ENCODE measurements at places on chromosomes 7 and 10.

DNA sequence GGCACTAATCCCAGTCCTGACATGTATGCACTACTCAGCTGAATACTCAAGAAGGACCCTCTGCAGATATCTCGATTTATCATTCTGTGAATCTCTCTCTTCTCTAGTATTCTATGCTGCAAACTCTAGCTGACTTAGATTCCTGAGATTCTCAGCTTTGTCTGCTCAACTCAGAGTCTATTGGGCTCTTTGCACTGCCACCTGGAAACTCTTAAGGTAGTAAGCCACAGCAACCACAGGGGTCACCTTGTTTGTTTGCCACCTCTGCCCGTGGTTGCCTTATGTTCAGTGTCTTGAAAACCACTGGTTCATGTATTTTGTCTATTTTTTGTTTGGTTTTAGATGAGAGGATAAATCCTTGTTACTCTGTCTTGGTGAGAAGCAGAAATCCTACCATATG, 72.9 kb downstream of the SP8 start:
- peak; percentile 4 for DNase-seq

DNA sequence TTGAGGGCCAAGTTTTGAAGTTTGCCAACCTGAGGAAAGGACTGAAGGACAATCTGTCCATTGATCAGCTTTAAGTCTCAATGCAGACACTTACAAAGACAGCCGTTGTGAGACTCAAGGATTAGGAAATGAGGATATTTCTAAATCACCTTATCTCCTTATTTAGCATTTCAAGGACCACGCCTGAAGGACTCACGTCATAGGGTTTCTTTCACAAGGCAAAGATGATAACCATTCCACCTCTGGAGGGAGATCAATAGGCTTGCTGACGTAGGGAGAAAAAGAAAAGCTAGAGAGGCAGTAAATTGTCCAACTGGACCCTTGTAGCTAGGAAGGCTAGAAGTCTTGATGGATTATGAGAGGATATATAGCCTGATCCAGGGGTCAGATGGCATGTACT, 3.3 kb upstream of the ASB4 start:
- no peak for DNase-seq

DNA sequence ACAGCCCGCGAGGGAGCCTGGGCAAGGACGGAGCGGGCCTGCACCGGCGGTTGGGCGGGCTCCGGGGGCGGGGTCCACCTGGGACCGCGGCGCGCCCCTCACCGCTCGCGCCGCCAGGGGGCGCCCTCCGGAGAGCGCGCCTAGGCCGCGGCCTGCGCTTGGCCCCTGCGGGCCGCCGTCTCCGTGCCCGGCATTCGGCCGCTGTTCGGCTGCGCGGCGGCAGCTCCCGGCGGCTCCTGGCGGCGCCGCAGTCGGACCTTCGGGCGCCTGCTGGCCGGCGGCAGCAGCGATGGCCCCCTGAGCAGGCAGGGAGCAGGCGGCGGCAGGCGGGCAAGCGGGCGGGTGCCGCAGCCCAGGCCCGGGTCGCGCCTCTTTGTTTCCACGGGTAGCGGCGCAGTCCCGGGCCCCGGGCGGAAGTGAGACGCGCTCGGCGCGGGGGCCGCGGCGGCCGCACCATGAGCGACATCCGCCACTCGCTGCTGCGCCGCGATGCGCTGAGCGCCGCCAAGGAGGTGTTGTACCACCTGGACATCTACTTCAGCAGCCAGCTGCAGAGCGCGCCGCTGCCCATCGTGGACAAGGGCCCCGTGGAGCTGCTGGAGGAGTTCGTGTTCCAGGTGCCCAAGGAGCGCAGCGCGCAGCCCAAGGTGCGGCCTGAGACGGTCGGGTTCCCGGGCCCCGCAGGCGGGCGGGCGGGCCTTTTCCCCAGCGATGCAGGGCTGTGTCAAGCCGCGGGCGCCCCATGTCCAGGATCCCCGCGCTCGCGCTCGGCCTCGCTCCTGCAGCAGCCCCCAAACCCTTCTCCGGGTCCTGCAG, at the start of gene INTS15:
TSS of gene INTS15 (plus strand) at position 193 of the 816 bp plus-strand sequence. CDS start at position 456, 263 bp downstream.
- peak; percentile 88 for DNase-seq

- DNase-seq: peak; percentile 68
These were observed 110.7 kb downstream of the RALA start for GRCh38 chr7:39733881-39734632.

GRCh38 chr10:74947781-74948401, 121.5 kb downstream of the KAT6B start:
- no peak for DNase-seq

DNA sequence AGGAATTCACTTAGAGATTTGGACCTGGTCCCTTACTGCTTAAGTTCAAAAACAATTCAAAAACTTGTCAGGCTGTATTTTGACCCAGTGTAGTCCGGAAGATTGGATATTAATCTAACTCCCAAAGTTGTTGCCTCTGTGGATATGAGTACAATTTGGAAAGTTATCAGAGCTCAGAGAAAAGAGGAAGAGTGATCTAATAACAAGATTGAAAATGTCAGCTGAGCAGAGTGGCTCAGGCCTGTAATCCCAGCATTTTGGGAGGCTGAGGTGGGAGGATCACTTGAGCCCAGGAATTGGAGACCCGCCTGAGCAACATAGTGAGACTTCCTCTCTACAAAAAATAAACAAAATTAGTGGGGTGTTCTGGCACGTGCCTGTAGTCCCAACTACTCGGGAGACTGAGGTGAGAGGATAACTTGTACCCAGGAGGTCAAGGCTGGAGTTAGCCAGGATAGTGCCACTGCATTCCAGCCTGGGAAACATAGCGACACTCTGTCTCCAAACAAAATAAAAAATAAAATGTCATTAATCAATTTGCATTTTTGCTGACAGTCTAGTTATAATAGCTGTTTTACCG, 3.2 kb upstream of the ASCC1 start:
- DNase-seq: no peak

- peak; percentile 23 for DNase-seq
These were observed 4.6 kb downstream of the HMX3 start for GRCh38 chr10:123140164-123140982.

DNA sequence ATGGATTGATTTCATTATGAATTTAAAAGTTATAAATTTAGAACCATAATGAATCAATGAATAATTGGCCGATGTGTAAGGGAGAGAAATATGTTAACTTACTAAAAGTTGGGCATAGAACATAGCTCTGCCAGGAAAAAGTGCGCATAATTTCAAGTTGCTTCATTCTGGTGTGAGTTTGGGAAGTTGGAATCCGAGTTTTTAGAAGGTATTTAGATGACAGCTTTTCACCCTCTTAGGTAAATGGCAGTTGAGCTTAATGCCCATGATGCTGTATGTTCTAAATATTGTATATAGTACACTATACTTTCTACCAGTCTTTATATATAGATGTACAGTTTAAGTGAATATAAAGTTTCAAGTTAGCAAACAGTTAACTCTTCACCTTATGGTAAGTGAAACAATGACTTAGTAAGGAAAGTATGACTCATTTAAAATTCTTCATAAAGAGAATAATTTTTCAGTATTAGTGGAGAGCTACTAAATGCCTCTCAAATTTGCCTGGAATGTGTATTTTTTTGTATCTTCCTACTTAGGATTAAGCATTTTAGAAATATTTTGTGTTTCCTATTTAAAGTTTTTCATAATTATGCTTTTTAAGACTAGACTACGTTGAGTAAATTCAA, 1.6 kb downstream of the C1GALT1 start:
- DNase-seq: no peak

DNA sequence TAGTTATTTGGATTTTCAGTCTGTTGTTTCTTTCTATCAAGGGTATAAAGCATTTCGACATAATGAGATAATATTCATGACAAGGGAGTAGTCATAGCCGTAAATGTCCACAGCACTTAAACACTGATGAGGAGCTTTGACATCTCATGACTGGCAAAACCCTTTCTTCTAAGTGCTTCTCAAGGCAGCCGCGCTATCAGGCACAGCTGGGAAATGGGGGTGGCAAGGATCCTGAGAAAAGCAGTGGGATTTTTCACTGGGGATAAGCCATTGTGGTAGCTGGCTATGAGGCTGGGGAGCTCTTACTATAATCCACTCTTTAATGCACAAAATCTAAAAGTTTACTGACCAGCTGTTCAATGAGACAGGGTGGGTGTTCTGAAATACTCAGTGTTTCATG, 493.2 kb upstream of the KLF6 start:
- DNase-seq: no peak

GRCh38 chr10:130994191-130994590, 317.3 kb downstream of the TCERG1L start:
- no peak for DNase-seq

- DNase-seq: no peak
These were observed 662 bp downstream of the POLR3A start for GRCh38 chr10:78028438-78029268.

DNA sequence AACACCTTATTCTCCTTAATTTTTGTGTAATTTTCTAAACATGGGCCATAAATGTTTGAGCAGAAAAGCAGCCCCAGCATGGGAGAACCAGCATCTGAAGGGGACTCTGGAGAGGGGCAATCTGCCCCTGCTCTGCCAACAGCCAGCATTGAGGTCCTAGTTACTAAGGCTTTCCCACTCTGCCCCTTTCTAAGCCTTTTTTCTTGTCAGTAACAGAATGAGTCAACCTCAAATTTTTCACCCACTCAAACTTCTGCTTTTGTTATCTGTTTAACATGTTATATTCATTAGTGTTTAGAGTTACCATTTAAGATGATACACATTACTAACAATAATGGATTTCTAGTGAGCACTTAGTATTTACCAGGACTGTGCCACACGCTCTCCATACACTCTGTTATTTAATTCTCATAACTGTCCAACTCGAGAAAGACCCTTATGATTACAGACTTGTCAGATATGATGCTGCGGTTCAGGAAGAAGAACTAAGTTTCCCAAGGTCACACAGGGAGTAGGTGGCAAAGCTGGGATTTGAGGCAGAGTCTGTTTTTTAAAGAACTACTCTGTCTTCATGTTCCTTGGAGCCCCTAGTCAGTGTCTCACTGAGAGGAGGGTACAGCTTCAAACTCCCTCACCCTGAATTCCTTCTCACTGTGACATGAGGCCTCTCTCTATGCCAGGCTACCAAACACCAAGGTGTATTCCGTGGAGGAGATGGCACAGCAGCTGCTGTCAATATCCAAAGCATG, 19.9 kb upstream of the GPAM start:
- DNase-seq: no peak

DNA sequence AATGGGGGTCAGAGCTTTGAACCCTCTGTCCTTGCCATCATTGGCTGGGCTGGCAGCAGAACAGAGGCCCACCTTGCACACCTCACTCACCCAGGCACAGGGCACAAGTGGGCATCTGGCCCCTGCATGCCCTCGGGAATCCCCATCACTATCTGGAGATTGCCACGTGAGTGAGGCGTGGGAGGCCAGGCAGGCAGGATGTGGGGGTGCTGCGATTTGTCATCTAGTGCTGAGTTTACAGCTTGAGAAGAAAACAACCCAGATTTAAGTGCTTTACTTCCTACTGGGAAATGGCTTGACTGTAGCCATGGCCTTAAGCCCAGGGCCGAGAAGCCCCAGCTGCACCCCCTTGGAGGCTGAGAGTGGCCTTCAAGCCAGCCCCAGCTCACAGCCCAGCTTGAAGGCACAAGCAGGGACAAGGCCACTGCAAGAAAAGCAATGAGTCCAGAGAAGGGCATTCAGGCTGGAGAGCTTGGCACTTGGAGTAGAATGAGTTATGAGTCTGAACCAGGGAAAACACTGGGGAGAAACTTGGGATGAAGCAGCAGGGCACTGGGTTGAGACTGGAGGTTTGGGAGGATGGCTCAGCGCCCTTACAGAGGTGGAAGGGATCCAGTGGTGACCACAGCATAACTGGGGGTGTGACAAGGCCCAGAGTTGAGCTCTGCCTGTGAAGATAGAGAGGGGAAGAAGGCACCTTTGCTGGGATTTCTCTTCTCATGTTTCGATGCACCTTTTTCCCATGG, 123.0 kb downstream of the CXCL12 start:
- DNase-seq: no peak

GRCh38 chr10:101829561-101830315, 11.5 kb upstream of the OGA start:
- no peak for DNase-seq

GRCh38 chr10:132065491-132066105, at the start of gene JAKMIP3:
Gene JAKMIP3, plus strand, starts transcription at chr10:132065946. Its CDS starts 38,863 bp downstream, at chr10:132104809.
- peak; percentile 25 for DNase-seq

DNA sequence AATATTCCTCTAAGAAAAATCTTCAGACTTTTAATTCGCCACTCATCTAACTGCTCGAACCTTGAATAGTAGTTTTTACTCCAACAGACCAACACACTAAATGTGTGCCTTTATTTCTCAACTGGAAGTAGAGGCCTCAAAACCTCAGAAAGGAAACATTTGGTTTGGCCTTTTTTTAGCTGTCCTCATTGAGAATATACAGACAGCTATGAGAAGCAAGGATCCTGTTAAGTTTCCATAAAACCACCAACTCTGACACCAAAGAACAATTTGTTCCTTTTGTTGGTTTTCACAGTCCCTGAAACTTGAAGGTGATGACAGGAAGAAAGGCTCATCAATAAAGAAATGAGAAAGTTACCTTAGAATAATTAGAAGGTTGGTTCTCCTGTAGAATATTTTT, 199.2 kb upstream of the MEOX2 start:
- no peak for DNase-seq

DNA sequence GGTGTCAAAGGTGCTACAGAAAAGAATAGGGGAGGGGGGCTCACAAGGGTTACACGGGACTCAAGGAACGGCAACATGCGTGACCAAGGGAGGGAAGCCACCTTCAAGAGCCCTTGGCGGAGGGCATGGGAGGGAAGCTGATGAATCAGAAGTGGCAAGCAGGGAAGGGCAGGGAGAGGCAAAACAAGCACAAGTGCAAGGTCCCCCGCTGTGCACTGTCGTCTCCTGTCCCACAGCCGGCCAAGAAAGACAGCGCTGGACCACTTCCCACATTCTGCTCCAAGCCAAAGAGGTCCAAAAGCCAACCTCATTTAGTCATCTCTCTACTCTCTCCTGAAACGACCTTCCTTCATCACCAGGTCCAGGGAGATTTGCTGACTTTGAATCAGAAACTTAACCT, 102.7 kb downstream of the CALN1 start:
- no peak for DNase-seq

DNA sequence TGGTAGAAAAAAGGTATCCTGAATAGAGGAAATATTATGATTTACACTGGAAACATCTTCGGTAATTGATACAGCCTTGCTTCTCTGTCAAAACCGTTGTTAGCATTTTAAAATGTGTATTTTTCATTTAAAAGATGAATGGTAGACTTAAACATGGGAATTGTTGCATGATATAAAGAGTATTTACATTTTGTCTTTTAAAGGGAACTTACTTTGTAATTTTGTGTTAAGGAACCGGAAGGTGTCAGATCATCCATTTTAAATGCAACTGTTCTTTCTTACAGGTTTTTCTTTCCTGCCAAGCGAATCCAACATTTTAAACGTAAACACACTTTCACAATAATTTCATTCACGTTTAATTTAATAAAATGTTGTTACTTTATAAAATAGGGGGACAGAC, 1.8 kb upstream of the IGF2BP3 start:
- DNase-seq: peak; percentile 56

GRCh38 chr7:111145472-111145871, 54.5 kb downstream of the LRRN3 start:
- no peak for DNase-seq

Measured in HT-29 (cell line).